ENCODE measurements at places on chromosomes 6 and 20.

GRCh38 chr6:139475241-139475640 lies 100.8 kb upstream of the CITED2 start:
- DNase-seq = no peak

GRCh38 chr6:5904532-5904931 lies 102.2 kb downstream of the NRN1 start:
- no peak for DNase-seq

GRCh38 chr20:12528591-12529041 lies 480.2 kb upstream of the SPTLC3 start:
- DNase-seq = no peak

GRCh38 chr6:113428702-113429101 lies 428.4 kb upstream of the MARCKS start:
- DNase-seq = no peak

DNA sequence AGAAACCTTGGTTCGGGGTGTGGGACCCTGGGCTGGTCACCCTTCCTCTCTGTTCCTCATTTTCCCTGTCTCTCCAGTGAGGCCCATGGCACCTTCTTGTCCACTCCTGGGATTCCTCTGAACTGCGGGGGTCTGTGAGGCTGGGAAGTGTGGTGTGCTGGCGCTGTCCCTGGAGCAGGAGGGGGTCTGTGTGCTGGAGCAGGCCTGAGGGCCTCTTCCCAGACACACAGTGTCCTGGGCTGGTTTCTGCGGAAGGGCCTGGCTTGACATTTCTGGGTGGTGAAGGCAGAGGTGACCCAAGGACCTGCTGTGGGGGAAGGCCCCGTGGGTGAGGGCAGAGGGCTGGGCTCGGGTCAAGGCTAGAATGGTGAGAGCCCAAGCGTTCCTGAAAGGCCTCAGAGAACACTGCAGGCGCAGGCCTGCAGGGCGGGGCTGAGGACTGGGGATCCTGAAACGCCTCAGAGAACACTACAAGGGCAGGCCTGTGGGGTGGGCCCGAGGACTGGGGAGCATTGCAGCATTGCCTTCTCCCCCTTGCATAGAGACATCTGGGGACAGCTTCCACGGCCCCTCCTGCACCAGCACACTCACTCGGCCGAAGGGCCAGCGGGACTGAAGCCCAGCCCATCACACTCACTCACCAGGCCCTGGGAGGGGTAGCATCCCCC lies 10.6 kb upstream of the BAK1 start:
- no peak for DNase-seq

DNA sequence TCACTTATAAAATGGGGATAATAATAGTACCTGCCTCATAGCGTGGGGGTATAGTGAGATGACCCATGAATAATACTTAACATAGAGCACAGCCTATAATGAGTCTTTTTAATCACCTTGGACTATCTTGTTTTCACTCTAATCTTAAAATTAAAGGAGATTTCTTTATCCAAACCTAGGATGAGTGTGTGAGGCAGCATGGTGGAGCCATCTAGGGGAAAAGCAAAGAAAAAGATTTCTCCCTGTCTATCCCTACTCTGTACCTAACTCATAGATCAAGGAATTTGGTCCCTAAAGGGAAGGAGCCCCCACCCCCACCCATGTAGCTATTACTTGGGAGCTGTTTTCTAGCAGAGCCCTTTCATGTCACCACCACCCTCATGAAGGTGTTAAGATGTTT lies 45.2 kb upstream of the PAK5 start:
- DNase-seq = no peak

- DNase-seq = no peak
Measured at GRCh38 chr20:23320317-23320716, 30.3 kb upstream of the NXT1 start.

GRCh38 chr20:8443464-8444072 lies 311.5 kb downstream of the PLCB1 start:
- DNase-seq = no peak

- DNase-seq = no peak
Measured at GRCh38 chr6:160112628-160113299, 8.9 kb upstream of the SLC22A1 start.

DNA sequence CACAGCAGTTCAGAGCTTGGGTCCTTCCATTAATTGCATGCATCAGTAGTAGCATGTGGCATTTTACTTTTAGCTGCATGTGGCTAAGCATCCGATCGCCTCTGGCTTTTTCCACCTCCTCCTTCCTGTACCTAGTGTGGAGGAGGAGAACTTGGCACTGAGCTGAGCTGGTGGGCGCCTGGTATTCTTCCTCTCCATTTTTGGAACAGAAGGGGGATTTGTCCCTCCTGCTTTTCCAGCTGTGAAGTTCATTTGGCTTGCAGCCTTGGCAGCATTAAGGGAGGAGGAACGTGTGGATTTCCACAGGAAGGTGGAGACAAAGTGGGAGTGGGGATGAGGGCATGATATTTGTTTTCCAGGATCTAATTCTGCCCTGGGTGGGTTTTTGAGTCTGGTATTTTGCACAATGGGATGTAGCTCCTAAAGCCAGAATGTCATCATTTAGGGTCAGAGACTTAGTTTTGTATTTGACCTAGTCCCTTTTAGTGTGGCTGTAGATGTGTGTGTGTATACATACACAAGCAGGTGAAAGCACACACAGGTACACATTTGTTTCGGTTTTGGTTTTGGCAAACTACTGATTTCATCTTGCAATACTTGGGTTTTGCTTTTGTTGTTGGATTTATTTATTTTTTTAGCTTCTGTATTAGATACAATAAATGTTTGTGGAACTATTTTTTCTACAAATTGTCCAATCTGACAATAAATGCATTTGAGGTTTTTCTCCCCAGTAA lies 90.0 kb downstream of the SASH1 start:
- no peak for DNase-seq

GRCh38 chr20:967796-968742 lies 34.0 kb downstream of the RSPO4 start:
- DNase-seq = no peak

- DNase-seq = peak; percentile 51
Measured at GRCh38 chr6:137927777-137928218, 60.7 kb downstream of the TNFAIP3 start.

- DNase-seq = peak; percentile 67
Measured at GRCh38 chr20:62651285-62652021, 9.2 kb downstream of the SLCO4A1 start.

DNA sequence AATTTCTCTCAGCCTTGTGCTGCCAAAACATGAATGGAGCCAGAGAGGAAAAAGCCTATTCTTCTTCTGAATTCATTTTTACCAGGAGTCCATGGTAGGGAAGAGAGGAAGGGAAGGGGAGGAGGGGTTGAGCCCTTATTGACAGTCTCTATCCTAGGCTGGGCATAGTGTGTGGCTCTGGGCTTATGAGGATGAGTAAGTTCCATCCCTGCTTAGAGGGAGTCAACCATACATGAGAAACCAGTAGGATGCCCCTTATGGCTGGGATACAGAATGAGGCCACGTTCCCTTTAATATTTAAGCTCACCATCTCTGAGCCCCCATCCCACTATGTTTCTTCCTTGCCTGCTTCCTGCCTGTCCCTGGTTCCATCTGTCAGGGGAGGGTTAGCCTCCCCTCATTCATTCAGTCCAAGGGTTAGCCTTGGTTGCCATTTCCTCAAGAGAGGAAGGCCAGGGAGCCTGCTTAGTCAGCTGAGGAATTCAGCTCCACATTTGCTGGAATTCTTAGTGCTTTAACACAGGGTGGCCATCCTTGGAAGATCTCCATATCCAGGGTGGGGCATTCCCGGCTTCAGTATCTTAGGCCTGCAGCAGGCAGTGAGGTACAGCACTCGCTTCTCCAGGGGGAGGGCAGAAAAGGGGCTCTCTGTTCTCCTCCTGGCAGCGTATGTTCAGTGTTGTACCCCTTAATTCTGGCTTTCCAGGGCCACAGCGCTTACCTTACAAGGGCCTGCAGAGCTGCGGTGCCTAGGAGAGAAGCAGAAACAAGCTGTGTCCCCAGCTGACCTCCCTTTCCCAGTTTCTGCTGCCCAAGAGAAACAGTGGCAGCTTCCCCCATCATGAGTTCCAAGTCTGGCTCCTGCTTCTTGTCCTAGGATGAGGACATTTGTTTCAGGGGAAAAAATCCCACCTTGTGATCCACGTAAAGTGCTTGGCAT lies 12.5 kb downstream of the SIRT5 start:
- no peak for DNase-seq

- DNase-seq = no peak
Measured at GRCh38 chr6:133254552-133255228, 13.5 kb downstream of the EYA4 start.

GRCh38 chr20:35845561-35845960 lies 73.7 kb downstream of the PHF20 start:
- no peak for DNase-seq

GRCh38 chr6:4282926-4283325 lies 147.6 kb upstream of the ECI2 start:
- DNase-seq = no peak

DNA sequence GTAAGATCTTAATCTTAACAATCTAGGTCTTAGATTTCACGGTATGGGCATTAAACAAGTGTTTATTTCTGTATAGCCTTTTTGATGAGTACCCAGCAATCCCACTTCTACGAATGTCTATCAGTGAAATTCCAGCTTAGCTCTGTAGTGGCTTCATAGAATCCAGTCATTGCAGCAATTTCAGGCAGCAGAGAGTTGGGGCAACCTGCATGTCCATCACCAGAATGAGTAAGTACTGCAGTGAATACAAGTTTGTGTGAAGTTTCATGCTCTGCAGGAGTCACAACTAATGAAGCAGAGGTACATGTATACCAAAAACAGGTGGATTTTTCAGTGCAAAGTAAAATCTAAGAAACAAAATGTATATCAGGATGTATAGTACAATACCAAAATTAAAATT lies 151.7 kb downstream of the OR2B2 start:
- DNase-seq = no peak

DNA sequence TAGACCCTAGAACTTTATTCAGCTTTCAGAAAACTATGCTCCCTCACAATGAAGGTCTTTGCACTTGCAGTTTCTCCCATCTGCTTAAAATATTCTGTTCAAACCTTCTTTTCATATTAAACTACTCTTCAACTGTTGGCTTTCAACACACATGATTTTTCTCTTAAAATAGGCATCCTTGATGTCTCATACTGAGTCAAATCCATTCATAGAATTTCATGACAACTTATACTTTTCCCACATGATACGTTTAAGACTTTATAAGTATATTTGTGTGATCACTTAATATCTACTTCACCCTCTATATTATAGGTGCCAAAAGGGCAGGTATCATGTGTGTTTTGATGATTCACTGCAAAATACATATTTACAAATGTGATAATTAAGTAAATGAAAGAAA lies 412.5 kb downstream of the MMUT start:
- DNase-seq = no peak

- DNase-seq = no peak
Measured at GRCh38 chr6:26097268-26097875, 10.1 kb downstream of the HFE start.

DNA sequence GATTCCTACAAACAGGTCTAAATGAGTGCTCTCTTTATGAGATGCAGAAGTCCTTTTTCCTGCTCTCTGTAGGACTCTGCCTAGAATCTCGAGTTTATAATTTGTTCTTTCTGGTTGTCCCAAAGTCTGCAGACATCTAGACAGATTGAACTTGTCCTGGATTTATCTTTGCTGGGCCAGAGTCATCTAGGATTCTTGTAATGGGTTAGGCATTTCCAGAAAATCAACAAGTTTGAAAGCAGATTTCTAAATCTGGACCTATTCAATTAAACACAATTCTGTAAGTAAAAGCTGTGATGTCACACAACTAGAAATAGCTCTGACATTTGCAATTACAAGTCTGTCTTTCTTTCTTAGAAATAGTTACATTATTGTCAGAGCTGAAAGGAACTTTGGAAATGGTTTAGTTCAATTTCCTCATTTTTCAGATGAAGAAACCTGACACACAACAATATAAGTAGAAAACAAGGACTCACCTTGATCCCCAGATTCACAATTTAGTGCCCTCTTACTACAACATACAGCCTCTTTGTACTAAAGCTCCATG lies 4.2 kb upstream of the RSPO3 start:
- no peak for DNase-seq

DNA sequence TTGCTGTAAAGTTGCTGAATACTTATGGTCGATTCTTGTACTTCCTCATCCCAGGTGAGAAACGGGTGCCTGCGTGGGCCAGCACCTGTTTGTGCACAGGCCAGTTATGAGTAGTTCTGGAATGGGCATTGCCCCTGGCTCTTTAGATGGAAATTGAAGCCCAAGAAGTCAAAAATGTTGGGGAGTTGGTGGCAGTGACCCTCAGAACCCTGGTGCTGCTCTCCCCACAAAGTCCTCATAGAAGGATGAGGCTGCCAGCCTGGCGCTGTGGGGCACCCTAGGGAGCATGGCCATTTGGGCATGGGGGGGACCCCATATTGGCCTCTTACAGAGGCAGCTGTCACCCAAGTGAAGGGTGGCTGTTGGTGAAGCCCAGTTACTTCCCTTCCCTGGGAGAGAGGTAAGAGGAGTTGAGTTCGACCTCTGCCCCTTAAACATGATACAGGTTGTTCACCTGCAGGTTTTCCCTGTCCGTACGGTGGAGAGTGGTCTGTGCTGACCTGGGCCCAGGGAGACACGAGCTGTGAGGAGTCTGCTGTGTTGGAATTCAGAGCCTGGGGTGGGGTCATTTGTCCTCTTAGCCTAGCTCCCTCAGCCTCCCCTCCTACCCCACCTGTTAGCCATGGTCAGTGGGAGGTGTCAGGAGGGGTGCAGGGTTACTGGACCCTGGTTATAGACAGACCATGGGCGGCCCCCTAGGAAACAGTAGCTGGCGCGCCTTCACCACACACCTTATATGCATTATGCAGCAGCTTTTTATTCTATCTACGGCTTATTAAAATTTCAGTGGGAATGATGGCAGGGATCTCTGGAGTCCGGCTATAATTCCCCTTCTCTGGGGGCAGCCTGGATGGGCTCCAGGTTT lies 4.9 kb downstream of the HMGA1 start:
- no peak for DNase-seq

DNA sequence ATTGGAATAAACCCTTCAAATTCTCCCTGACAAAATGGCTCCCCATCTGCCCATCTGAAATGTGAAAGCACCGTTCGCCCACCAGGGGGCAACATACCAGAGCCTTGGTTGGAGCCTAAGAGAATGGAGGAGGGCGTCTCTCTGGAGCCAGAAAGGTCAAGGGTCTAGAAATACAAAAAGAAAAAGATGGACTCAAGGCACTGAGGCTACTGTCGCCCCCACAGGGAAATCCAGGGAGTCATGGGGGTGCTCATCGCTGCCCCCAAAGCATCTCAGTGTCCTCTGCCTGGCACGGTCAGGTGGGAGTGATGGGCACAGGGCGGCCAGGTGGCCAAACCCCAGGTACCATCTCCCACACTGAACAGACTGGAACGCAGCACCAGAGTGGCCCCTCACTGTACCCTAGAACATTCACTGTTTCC lies 136.3 kb downstream of the ZMYND8 start:
- DNase-seq = peak; percentile 37

DNA sequence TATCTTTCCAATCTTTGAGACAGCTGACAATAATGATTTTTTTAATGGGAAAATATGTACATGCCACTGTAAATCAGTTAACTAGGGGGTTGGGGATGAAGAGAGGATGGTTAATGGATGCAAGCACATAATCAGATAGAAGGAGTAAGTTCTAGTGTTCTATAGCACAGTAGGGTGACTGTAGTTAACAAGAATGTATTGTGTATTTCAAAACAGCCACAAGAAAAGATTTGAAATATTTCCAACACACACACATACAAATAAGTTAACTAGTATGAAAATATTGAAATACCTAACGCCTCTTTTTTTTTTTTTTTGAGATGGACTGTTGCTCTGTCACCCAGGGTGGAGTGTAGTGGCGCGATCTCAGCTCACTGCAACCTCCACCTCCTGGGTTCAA lies 153.4 kb upstream of the SALL4 start:
- no peak for DNase-seq
